Activated naive CD4-positive, alpha-beta T cell treated with anti-CD3 and anti-CD28 coated beads, Interleukin-2, amount 50 U/mL, for 16 hours (primary cell): ENCODE measurements at places on chromosomes 6 and 20.

DNA sequence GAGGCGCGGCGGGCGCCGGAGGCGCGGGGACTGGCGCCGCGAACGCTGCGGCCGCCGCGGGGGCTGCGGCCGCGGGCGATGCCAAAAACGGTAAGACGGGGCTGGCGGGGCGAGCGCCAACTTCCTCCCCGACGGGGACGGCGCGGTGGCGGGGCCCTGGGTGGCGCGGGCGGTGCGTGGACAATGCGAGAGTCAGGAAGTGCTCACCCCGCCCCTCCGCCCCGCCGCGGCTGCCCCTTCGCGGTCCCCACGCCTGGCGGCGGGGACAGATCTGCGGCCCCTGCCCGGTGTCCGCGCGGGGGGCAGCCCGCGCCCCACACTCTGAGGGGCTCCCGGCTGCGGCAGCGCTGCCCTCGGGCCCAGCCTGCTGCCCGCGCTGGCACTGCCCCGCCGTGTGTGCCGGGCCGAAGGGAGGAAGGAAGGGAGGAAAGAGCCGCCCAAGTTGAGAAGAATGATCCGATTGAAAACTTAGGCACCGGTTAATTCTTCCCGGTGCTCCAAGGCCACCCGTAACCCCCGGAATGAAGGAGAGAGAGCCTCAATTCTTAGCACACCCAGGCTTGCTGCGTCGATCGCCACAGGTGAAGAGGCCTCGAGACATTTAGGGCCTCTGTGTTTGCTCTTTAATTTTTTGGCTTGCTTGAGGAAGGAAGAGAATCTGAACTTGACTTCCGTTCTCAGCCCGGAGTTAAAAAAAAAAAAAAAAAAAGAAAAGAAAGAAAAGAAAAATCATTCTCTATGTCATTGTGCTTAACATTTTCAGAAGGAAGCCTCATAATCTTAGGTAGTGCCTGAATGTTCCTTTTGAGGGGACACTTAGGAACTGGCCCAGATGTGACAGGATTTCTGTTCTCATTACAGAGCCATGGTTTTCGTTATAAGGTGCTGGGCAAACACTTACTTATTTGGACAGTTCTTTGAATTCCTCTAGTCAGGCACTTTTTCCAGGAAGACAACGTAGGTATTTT is 982 bp downstream of the HECA start:
- DNase-seq: peak; percentile 62

GRCh38 chr6:20811109-20811761 is 277.0 kb downstream of the CDKAL1 start:
- DNase-seq: no peak

GRCh38 chr6:164039954-164040375 is 625.4 kb downstream of the QKI start:
- peak; percentile 27 for DNase-seq

- DNase-seq: no peak
These were observed 543.6 kb upstream of the CITED2 start for GRCh38 chr6:139917951-139918630.

DNA sequence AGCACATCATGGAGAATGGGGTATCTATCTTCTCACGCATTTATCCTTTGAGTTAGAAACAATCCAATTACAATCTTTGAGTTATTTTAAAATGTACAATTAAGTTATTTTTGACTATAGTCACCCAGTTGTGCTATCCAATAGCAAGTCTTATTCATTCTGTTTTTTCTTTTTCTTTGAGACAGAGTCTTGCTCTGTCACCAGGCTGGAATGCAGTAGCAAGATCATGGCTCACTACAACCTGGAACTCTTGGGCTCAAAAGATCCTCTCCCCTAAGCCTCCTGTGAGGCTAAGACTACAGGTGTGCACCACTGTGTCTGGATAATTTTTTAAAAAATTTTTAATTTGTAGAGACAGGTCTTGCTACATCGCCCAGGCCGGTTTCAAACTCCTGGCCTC is 201.5 kb upstream of the ZNF217 start:
- DNase-seq: no peak

DNA sequence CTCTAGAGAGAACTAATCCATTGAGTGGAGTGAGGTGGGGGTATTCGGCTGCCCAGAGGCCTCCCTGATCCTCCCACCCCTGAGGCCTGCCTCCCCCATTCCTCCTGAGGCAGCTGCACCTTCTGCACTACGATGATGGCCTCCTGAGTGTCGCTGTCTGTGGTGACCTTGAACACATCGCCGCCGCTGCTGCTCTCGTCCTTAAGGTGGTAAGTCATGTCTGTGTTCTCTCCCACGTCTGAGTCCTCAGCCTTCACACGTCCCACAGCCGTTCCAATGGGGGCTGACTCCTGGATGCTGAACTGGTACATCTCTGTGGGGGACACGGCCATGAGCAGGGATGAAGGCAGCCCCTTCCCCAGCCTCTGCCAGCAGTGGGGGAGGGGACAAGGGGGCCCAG is 94.8 kb downstream of the CD40 start:
- no peak for DNase-seq

GRCh38 chr6:113662688-113663333 is 194.3 kb upstream of the MARCKS start:
- no peak for DNase-seq

- peak; percentile 37 for DNase-seq
These were observed 131.9 kb upstream of the BTN3A2 start for GRCh38 chr6:26232940-26233648.

- DNase-seq: no peak
These were observed 490.4 kb downstream of the CDKAL1 start for GRCh38 chr6:21024616-21025015.

DNA sequence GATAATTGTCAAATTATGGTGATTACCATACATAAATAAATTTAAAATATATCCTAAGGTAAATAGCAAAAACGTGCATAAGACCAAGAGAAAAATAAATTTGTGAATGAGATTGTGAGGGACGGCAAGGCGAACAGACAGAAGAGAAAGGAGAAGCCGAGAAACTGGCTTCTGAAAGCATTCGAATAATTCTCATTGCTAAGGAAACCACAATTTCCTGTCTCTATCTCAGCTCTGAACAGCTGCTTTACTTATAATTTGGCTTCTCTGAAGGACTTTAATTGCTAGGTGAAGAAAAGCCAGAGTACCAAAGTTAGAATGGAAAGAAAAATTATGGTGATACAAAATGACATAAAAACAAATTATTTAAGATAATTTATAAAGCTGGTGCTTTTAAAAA is 79.0 kb upstream of the RGS17 start:
- DNase-seq: no peak

- DNase-seq: no peak
These were observed 81.8 kb upstream of the ARMC2 start for GRCh38 chr6:108766419-108766818.

DNA sequence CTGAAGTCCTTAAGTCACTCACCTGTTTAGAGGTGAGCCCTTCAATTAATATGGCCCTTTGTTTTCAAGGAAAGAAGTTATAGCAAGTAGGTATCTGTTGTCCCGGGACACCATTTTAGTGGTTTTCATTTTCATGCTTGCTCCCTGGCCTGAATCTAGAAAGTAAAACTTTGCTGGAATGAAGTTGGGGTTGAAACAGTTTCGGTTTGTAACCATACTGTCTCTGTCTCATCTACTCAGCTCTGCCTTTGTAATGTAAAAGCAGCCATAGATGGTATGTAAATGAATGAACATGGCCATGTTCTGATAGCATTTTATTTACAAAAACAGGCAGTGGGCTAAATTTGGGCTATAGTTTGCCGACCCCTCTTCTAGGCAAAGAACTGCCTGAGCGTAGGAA is 64.9 kb upstream of the GNRH2 start:
- no peak for DNase-seq

GRCh38 chr6:140051521-140052512 is 677.4 kb upstream of the CITED2 start:
- DNase-seq: no peak

GRCh38 chr20:31943052-31943471 is 8.8 kb downstream of the PDRG1 start:
- no peak for DNase-seq

DNA sequence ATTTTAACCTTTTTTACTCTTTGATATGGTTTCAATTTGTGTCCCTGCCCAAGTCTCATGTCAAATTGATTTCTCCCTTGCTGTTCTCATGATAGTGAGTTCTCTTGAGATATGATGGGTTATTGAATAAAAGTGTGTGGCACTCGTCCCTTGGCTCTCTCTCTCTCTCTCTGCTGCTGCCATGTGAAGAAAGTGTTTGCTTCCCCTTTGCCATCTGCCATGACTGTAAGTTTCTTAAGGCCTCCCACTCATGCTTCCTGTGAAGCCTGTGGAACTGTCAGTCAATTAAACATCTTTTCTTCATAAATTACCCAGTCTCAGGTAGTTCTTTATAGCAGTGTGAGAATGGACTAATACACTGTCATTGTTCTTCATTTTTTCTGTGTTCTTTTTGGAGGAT is 48.5 kb downstream of the LIN28B start:
- no peak for DNase-seq

DNA sequence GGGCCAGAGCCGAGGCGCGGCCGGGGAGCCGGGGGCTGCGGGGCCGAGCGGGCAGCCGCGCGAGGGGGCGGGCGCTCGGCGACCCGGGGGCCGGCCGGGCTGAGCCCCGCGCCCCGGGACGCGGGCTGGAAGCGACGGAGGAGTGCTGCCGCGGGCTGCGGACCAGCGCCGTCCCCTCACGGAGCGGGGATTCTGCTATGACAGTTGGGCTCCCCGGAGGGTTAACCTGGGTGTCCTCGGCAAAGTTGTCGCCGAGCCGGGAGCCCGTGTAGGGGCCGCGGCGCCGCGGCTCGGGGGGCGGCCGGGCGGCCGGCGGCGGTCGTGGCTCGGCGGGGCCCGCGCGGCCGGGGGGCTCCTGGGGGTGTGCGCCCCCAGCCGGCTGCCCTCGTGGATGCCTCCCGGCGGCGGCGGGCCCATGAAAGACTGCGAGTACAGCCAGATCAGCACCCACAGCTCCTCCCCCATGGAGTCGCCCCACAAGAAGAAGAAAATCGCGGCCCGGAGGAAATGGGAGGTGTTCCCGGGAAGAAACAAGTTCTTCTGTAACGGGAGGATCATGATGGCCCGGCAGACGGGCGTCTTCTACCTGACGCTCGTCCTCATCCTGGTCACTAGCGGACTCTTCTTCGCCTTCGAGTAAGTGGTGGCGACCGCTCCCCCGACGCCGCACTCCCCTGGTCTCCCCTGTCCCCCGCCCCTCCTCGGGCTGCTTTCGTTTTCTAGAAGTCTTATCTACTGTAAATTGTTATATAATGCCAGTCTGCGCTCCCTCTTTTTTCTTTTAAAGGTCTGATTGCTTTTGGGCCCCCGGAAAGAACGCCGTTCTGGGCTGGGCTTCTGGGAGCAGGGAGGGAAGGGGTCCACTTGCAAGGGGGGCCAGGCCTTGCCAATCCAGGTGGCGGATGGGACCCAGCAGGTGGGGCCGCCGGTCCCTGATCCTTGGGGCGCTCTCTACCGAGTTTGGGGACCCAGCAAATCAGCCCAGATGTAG is 936 bp downstream of the ZDHHC14 start:
- peak; percentile 64 for DNase-seq

- DNase-seq: no peak
These were observed at the start of gene PDYN for GRCh38 chr20:1993986-1994385. Gene PDYN (minus strand): TSS chr20:1994058. CDS start chr20:1983084, 10,974 bp downstream.

- no peak for DNase-seq
These were observed 110.4 kb downstream of the PLCB4 start for GRCh38 chr20:9179193-9179802.

DNA sequence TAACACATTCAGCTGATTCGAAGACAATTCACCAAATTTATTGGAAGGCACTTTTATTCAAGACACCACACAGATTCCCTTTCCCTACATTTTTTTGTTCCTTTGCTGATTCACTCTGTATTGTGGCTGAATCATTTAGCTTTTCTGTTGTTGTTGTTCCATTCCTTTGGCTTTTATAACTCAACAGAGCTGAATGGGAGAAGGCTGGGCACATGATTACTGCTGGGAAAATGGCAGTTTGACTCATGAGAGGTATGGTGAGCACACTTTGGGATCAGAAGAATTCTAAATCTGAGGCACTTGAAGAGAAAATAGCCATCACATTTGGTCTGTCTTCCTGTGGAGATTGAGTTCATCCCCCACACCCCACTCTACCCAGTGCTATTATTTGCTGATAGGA is 15.7 kb upstream of the SAYSD1 start:
- DNase-seq: no peak

- no peak for DNase-seq
These were observed 331.8 kb downstream of the EPHA7 start for GRCh38 chr6:93087606-93088005.

DNA sequence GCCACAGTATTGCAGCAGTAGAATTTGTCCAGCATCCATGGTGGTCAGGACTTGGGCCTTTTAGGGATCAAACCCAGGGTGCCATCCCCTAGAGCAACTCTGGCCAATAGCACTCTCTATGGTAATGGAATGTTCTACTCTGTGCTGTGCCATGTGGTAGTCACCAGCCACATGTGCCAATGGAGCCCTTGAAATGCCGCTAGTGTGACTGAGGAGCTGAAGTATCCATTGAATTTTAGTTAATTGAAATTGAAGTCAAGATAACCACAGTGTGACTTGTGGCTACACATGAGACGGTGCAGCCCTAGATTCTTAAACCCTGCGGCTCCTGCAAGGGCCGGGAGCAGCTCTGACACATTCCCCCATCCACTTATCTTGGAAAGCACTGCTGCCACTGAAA is 54.6 kb downstream of the SLC2A10 start:
- no peak for DNase-seq

DNA sequence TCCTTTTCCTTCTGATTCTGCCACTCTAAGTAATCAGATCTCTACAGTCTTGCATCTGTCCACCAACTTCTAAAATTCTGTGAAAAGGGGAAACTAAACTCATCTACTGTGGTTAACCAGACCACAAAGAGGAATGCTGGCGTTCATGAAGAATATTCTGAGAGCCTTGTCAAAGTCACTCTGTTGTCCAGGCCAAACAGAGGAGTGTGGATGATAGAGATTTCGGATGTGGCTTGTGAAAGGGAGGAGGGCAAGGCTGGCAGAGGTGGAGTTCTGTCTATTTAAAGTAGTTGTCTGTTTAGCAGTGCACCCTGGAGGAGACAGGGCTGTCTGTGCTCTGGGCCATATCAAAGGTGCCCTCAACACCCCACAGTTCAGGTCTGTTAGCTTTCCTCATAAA is 33.9 kb downstream of the CCN2 start:
- DNase-seq: no peak

- no peak for DNase-seq
These were observed 30.8 kb upstream of the SYNCRIP start for GRCh38 chr6:85673198-85674139.

GRCh38 chr6:80769106-80769505 is 662.6 kb downstream of the BCKDHB start:
- no peak for DNase-seq

DNA sequence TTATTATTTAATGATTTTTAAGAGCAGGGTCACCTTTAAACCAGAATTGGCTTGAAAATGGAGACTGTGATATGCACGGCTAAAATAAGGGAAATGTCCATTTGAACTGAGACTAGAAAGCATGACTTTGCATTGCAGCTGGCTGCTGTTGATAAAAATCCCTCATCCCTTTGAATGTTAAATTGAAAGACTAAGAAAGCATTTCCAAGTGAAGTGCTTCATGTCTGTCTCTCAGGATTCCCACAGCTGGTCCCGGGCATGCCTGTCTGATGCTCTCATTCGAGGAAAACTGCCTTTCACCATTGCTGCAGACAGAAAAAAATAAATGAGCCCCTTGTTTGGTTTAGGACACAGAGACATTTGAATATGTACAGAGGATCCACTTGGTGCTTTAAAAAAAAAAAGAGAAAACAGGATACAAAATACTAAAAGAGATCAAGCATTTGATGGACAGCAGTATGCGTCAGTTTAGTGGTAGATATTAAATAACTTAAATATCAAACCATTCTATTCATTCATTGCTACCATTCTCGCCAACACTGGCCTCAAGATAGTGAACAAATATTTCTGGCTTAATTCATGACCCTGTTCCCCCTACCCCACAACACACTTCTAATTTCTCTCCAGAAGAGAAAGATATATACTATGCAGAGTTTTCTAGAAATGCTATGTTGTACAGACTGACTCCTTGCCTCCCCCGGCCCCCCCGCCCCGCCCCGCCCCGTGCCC is 55.0 kb downstream of the TBC1D7 start:
- DNase-seq: no peak
